KBM-7 (cell line): ENCODE measurements at places on chromosomes 6 and 20.
A peak's percentile ranks its signal among the peaks of the same experiment; 100 is the strongest.

DNA sequence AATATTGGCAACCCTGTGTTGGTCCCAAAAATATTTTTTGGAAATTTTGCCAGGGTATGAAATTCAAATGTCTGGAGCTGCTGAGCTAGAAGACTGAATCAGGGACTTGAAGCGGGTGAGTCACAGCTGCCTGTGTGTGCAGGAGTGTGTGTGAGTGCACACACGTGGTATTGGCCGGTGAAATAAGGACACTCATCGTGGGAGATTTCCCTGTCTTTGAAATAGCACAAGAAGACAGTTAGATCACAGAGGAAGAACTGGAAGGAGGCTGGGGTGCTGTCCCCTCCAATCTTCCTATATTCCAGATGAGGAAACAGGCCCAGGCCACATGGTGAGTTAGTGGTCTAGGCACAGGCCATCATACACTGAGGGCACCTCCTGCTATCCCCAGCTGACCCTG is 123.8 kb upstream of the MLN start:
- DNase-seq = no peak

GRCh38 chr20:1436263-1436662 is 30.4 kb downstream of the NSFL1C start:
- DNase-seq = no peak

DNA sequence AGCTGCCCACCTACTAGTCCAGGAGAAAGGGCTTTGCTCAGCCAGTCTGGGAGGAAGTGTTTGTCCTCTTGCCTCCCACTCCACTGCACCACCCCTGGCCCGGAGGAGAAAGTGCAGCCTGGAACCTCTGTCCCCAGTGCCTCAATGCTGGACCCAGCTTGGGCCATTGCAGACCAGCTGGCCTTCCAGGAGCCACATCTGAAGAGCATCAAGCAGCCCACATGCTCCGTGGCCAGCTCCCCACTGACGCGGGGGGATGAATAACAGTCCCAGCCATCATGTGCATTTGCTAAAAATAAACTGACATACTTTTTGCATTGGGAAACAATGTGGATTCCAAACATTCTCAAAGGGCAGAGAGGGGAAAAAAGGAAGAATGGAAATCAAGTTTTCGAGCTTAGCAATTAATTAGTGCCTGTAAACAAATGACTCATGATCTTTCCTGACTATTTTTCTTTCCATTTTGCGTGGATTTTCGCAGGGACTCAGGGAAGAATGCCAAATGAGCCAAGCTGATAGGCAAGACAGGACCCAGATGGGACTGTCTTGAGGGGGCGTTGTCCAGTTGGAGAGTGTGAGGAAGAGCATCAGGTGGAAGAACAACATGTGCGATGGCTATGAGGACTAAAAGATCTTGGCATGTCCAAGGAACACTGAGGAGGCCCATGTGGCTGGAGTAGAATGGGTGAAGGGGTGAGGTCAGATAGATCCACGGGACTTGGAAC is 34.1 kb downstream of the CEBPB start:
- no peak for DNase-seq

DNA sequence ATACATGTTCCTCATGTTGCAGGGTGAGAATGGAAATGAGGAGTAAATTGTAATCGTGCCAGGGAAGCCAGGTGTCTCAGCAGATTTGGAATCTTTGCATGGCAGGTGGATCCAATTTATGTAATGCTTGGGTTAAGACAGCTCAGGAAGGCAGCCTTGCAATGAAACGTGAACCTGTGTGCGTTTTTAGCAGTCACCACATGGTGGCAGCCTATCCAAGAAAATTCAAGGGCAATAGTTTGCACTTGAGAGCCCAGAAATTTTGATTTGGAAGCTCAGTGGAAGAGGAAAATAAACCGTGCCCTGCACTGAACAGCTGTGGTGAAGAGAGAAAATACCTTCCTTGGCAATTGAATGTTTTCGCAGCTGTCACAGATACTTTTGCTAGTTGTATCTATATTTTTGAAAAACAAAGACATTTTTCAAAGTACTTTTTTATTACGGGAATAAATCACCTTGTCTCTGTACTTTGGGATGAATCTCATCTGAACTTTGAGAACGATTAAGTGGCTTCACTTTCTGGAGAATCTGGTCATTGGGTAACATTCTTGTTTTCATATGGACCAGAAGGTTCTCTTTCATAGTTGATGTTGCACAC is 26.5 kb downstream of the MTHFD1L start:
- peak; percentile 84 for DNase-seq

- no peak for DNase-seq
These were observed 32.4 kb downstream of the WRNIP1 start for GRCh38 chr6:2797564-2798031.

DNA sequence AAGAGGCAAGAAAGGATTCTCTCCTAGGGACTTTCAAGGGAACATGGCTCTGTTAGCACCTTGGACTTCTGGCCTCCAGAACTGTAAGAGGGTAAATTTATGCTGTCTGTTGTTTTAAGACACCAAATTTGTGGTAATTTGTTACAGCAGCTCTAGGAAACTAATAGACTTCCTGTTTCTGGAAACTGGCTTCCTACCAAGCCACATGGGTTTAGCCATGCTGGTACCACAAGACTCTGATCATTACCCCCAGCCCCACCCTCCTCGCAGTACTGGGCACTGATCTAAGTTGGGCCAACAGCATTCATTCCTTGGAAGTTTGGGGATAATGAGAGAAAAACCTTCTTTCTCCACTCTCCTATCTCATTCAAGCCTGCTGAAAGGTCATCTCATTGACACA is 109.5 kb upstream of the SMLR1 start:
- DNase-seq = peak; percentile 61

DNA sequence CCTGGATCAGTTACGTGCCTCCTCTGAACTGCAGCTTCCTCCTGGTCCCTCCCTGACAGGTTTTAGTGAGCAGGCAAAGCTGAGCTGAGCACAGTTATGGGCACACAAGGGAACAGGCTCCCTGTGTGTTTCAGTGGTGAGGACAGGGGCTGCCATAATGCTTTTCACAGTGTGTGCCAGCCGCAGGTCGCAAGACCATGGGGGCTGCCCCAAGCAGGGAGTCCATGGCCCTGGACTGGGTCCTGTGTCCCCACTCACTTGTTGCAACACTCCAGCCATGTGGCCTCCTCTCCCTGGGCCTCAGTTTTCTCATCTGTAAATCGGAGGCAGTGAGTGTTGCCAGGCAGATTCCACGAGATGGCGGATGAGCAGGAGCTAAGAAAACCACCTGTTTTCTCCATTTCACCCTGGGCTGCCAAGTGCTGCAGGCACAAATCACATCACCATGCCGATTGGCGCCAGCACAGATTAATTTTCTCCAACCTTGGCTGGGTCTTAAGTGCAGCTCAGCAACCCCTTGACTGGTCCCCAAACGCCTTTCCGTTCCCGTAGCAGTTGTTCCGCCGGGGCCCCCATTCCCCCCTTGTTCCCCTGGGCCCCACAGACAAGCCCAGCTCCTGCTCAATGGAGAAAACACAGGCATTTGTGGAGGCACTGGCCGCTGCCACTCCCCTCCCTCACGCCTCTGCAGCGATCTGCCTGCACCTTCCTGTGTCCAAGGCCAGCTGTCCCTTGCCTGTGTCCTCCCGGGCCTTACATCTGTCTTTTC is 57.1 kb upstream of the NNAT start:
- DNase-seq = no peak

GRCh38 chr6:38695227-38695900 is 7.6 kb downstream of the GLO1 start:
- no peak for DNase-seq
